ENCODE measurements at places on chromosomes 16 and 17.

GRCh38 chr17:17575360-17576251 is 15.9 kb downstream of the PEMT start:
- DNase-seq = peak; percentile 58

- DNase-seq = peak; percentile 95
Measured at GRCh38 chr17:43398724-43399595, at the start of gene ARL4D. Gene ARL4D, plus strand, starts transcription at chr17:43398993. Its CDS starts 740 bp downstream, at chr17:43399733.

- DNase-seq = no peak
Measured at GRCh38 chr16:11087691-11088073, 143.3 kb downstream of the CLEC16A start.

DNA sequence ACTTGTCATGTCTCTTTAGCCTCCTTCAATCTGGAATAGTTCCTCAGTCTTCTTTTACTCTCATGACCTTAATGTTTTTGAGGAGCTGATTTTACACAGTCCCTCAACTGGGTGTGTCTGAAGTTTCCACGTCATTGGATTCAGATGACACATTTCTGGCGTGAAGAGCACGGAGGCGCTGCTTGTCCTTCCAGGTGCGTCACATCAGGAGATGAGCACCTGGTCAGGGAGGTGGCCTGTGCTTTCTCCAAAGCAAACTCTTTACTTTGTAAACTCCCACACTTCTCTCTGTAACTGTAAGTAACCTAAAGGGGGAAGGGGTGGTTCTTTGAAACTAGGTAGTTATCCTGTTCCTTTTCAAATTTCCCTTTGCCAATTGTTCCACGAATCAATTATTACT is 52.5 kb upstream of the MNT start:
- no peak for DNase-seq

- no peak for DNase-seq
Measured at GRCh38 chr17:71989117-71989516, 131.7 kb upstream of the SOX9 start.

- DNase-seq = no peak
Measured at GRCh38 chr17:34800661-34801060, 160.6 kb downstream of the CCT6B start.

DNA sequence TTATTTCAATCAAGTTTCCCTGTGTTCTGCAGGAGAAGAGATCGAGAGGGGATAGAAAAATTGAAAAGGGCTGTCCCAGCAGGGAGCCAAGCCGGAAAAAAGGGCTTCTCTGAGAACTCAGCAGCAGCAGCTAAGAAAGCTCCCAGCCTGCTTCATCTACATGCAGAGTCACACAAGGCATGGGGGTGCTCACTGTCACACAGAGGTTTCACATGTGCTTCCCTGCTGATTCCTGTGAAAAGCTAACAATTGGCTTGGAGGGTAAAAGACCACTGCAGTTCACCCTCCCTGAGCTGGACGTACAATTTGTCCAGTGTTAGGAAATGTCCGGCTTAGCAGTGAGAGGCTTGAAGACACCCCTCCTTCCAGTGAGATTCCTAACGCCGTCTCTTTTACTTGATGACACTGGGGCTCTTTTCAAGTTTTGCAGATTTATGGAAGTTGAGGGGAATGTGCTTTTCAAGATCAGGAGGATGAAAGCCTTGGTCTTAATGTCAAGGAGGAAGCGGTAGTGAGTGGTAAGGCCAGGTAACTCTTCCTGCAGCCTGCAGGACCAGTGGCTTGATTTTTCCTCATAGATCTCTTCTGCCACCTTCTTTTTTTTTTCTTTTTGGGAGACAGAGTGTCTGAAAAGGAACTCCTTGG is 85.6 kb downstream of the WNT3 start:
- DNase-seq = no peak

GRCh38 chr17:4479340-4479981 is 19.2 kb upstream of the SPNS2 start:
- no peak for DNase-seq

DNA sequence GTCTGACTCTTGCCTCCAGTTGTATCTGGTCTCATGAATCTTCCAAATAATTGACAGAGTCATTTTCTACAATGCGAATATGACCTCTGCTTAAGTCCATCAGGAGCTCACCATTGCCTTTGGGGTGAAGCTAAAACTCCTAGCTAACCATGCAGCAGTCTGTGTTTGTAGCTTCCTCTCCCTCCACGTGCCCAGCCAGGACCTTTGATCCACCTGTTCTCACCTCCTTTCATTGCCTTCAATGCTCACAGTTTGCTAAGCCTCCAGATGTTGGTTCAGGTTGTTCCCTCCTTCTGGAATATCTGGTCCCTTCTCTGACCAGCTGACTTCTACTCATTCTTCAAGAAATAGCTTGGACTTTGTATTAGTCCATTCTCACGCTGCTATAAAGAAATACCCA is 23.0 kb downstream of the BMERB1 start:
- no peak for DNase-seq

GRCh38 chr17:37490022-37490587 is 414 bp downstream of the DUSP14 start:
- DNase-seq = peak; percentile 73

DNA sequence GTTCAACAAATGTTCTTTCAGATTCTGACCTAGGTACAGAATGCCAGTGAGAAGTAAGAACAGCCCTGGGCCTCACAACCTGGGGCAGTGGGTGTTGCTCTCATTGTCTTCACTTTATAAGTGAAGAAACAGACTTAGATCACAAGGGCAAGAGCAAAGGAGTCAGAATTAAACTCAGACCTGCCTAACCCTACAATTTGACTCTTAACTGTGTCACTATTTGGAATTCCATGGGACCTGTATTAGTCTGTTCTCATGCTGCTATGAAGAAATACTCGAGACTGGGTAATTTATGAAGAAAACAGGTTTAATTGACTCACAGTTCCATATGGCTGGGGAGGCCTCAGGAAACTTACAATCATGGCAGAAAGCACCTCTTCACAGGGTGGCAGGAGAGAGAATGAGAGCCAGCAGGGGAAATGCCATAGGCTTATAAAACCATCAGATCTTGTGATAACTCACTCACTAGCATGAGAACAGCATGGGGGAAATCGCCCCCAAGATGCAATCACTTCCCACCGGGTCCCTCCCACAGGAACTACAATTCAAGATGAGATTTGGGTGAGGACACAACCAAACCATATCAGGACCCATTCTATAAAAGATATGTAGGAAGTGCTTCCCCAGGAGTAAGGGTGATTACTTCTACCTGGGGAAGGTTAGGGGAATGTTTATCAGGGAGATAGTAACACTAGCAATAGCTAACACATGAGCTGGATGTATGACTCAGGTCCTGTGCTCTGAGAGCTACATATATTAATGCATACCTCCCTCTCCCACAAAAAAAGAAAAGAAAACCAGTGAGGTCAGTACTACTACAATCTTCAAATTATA is 270.1 kb downstream of the SOX9 start:
- DNase-seq = no peak

DNA sequence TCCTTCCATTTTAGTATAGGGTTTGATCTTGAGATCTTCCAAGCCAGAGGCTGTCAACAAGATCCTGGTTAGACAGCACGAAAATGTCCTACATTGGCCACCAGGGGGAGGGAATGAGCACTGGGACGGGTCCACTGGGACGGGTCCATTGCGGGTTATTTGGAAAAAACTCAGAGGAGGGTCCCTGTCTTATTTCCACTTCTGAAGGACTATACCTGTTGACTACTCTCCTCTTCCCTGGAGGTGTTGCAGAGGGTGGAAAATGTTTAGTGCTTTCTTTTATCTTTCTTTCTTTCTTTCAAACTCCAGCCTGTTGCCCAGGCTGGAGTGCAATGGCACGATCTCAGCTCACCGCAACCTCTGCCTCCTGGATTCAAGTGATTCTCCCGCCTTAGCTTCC is 2.5 kb downstream of the TTLL6 start:
- DNase-seq = no peak

Measured in muscle of leg (tissue), 16 donors.